GM23338 (cell line): ENCODE measurements at places on chromosomes 7 and 10.

- no peak for DNase-seq
Observed at GRCh38 chr7:26950889-26951288, 86.5 kb upstream of the SKAP2 start.

- DNase-seq, result no peak
Observed at GRCh38 chr7:22980422-22980821, 33.5 kb downstream of the HYCC1 start.

- DNase-seq, result peak; percentile 31
Observed at GRCh38 chr7:21076574-21076973, 289.9 kb upstream of the SP8 start.

DNA sequence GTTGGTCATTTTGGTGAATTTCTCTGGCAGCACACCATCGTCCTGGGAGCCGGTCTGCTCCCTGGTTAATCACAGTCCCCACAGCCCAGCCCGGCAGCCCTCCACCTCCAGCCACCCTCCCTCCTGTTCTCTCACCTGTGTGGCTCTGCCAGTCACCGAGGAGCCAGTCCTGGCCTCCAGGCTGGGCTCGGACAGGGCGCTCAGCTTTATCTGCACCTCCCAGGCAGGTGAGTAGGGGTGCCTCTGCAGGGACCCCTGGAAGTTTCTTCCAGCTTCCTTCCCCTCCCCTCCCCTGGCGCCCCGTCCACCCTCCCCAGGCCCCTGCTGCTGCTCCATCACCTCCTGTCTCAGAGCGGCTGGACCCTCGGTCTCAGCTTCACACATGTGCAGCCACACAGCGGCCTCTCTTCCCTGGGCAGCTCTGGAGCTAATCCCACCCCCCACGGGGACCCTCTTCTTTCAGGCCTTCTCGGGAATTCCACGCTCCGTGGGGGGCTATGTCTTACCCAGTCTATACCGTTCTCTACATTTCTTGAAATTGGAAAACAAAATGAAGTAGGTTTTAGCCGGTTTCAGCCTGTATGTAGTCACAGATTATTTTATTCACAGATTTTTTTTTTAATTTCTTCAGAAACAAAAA is 213.9 kb upstream of the PPP2R2D start:
- DNase-seq, result peak; percentile 57

- DNase-seq, result no peak
Observed at GRCh38 chr7:43328336-43328735, 215.9 kb downstream of the HECW1 start.

DNA sequence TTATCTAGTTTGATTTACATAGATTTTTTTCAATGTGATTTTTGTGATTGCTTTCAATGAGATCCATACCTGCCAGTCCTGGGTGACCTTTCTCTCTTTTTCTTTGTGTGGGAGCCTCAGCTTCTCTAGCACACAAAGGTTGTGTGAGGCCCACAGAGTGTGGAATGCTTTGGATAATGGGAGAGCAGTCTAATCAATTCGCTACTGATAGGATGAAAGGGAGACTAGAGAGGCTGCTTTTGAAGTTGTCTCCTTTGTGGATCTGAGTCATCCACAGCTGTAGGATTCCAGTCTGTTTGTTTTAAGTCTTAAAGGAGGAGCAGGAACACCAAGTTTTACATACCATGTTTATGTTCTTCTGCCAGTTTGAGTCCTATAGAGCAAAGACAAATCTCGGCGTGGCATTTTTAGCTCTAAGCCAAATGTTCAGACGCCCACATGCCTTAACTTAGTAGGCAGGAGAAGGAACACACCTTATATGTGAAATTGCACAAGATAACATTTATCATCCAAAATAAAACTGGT is 330.0 kb downstream of the ARL4A start:
- peak; percentile 61 for DNase-seq

DNA sequence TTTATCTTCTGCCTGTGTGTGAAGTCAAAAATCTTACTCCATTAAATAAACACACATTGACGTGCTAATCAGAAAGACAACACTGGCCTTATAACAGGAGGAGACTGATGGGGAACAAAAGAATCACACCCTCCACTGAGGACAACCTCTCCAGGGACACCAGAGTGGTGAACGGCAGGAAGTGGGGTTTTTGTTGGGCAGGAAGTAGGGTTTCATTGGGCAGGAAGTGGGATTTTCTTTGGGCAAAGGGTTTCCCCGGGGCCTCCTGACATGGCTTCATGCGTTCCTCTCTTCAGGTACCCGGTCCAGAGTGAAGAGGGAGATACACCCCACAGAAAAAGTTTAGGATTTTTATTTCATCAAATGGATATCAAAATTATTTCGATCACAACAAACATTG is 30.6 kb downstream of the ADARB2 start:
- DNase-seq, result no peak

GRCh38 chr10:1411451-1411850 is 325.9 kb downstream of the ADARB2 start:
- DNase-seq, result no peak

GRCh38 chr10:109914966-109915365 is 8.3 kb downstream of the XPNPEP1 start:
- no peak for DNase-seq

GRCh38 chr7:93476491-93477344 is 97.8 kb downstream of the CALCR start:
- DNase-seq, result peak; percentile 90

- DNase-seq, result no peak
Observed at GRCh38 chr10:90420637-90421318, 437.1 kb downstream of the HTR7 start.

GRCh38 chr7:13257661-13258060 is 570.2 kb downstream of the ARL4A start:
- DNase-seq, result no peak

DNA sequence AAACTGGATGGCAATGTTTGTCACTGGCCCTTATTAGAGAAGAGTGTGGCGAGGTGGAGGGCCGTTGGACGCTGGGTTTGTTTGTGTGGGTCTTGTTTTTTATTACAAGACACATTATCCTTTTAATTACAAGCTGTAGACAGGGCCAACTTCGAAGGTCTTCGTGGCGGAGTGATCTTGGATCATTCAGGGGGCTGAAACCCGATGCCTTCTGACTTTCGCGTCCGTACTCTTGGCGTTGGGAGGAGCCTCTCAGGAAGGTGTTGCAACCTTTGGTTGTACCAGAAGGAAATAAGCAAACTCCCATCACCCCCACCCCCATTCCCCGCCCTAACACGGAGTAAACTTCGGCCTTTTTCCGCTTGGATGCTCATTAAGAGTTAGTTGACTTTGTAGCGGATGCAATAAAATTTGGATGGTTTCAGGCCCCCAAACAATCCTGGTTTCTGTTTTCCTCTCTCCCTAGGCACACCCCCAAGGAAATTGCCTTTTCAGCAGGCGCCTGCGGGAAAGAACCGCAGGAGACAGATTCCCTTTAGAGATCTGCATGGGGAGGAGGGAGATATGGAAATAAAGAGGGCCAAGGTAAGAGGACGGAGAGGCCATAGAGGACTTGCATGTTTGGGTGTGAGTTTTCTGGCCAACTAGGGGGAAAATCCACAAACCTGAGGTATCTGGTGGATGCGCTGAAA is 294.5 kb upstream of the NFE2L3 start:
- DNase-seq, result peak; percentile 84

DNA sequence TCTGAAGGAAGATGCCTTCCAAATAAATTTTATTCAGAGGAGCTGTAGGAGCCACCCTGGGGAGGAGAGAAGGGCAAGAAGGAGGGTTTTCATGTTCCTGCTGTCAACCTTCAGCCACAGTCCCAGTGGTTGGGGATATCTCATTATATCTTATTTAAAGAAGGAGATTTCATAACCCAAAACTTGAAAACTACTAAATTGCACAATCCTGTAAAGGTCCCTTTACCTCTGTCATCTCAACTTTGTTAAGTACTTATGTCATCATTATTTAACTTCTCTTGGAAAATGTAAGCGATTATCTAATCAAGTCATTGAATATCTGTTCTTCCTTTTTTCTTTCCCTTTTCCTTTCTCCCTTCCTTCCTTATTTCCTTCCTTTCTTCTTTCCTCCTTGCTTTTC is 794.5 kb upstream of the IGFBP3 start:
- no peak for DNase-seq

DNA sequence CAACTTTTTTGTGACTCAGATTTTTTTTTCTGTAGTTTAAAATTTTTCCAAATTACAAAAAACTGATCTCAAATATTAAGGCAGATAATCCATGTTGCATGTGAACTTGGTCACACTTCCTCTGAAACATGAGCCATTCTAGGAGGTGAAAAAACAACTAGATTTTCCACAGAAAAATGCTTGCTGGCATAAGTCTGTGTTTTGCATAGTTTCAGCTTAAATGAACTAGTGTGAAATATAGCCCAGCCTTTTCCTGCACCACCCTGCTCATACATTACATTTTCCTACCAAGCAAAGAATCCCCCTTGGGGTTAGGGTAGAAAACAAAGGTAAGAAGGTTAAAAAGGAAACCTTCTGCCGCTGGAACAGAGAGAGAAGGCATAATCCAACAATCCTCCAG is 48.2 kb downstream of the SLC25A13 start:
- no peak for DNase-seq

DNA sequence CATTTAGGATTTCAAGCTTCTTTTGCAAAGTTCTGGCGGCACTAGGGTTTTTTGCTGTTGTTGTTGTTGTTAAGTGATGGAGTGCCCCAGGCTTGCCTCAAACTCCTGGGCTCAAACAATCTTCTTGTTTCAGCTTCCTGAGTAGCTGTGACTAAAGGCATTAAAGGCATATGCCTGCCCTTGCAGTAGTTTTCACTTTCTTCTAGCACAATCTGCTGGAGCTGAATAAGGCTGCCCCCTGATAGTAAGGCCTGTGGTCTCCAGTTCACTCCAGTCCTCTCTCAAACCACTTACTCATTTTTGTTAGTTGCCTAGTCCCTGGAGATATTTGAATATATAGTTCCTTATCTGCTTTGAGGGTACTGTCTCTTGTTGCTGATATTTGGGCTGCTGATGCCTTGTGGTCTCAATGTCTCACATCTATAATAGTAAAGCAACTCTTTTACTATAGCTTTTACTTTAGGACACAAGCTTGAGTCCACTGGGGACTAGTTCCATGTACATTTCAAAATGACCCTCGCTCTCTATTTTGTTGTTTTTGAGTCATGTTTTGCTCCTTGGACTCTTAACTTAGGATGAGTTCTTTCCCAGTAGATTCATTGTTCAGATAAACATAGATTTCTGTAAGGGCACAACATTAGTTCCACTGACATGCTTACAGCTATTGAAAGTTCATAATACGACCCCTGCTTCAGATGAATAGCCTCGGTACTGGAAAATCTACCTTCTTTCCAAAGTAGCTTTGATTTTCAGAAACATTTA is 25.5 kb downstream of the PHF14 start:
- DNase-seq, result no peak

DNA sequence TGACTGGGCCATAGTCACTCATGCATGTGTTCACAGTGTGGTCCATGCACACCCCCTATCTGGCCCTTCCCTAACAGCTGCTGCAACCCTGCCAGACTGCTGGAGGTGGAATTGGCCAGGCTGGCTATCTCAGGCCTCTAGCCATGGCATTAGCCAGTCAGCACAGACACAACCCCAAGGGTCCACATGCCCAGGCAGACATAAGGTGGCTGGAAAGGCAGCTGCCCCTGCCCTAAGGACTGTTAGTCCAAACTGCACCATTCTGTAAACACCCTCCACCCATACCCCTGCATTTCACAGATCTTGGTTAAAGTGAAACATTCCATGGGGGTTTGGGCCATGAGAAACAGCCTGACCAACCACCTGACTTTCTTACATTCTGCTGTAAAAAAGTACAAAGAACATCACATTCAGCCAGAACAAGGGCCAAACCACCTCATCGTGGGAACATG is 137.4 kb upstream of the KCNMA1 start:
- DNase-seq, result no peak

- DNase-seq, result no peak
Observed at GRCh38 chr7:155345490-155345889, 47.8 kb downstream of the INSIG1 start.

GRCh38 chr10:44990302-44990655 is 10.4 kb upstream of the ZNF22 start:
- peak; percentile 84 for DNase-seq

DNA sequence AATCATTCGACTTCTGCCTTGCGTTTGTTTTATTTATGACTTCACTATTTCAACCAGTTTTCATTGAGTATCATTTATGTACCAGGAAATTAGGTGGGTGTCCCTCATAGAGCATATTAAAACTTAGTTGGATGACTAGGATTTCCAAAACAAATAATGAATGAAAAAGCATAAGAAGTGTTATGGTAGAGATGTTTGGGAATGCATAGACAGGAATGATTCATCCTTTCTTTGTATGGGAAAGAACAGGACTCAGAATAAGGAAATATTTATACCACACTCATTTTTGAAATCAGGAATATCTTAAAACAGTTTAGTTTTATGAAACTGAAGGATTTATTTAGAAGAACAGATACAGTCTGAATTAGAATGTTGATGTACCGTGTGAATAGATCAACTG is 315.7 kb downstream of the EXOC4 start:
- no peak for DNase-seq

GRCh38 chr7:23712368-23713284 is 2.6 kb downstream of the STK31 start:
- peak; percentile 76 for DNase-seq

- no peak for DNase-seq
Observed at GRCh38 chr7:122616951-122617350, 82.0 kb downstream of the RNF133 start.

DNA sequence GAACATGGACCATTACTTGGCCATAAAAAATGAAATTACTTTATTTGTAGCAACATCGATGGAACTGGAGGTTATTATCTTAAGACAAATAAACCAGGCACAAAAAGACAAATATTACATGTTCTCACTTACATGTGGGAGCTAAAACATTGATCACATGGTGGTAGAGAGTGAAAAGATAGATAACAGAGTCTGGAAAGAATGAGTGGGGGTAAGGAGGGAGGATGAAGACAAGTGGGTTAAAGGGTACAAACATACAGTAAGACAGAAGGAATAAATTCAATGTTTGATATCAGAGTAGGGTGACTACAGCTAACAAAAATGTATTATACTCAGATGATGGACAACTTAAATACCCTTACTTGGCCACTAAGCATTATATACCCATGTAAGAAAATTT is 100.0 kb upstream of the WNT16 start:
- no peak for DNase-seq

GRCh38 chr10:97515271-97515978 is 16.7 kb downstream of the UBTD1 start:
- no peak for DNase-seq

- DNase-seq, result no peak
Observed at GRCh38 chr10:117483056-117483590, 59.4 kb upstream of the EMX2 start.

DNA sequence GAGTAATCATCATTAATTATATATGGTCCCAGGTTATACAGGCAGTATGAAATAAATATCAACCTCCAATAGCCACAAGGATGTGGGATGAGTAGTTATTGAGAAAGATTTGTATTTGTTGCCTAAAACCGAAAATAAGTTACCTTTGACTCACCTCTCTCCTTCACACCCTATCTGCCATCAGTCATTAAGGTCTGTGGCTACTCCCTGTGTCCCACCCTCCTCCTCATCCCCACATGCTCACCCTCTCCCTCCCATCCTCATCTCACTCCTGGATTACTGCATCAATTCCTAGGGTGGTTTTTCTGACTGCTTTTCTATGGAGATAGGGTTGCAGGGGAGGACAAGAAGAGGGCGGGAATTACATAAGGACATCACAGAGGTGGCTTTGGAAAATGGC is 9.1 kb upstream of the GGCT start:
- DNase-seq, result no peak
